ENCODE measurements at places on chromosomes 3 and 15. TPM values are rescaled to one million over a fixed set of nuclear protein-coding genes. Genes with fewer than 3 reads are reported as not detected.

TM4SF1 gene
- 63.9 TPM for total RNA-seq

SLC9C1 gene
- not detected for total RNA-seq

CACNA2D3 gene
- total RNA-seq: 0.13 TPM

LMAN1L gene
- total RNA-seq: under 0.01 TPM

HHLA2 gene
- not detected for total RNA-seq

ACKR4 gene
- total RNA-seq: under 0.01 TPM

Measured in bronchial epithelial cell (primary cell).